ENCODE measurements at places on chromosomes 2 and 18. TPM values are rescaled to one million over a fixed set of nuclear protein-coding genes. Genes with fewer than 3 reads are reported as not detected.

DNA sequence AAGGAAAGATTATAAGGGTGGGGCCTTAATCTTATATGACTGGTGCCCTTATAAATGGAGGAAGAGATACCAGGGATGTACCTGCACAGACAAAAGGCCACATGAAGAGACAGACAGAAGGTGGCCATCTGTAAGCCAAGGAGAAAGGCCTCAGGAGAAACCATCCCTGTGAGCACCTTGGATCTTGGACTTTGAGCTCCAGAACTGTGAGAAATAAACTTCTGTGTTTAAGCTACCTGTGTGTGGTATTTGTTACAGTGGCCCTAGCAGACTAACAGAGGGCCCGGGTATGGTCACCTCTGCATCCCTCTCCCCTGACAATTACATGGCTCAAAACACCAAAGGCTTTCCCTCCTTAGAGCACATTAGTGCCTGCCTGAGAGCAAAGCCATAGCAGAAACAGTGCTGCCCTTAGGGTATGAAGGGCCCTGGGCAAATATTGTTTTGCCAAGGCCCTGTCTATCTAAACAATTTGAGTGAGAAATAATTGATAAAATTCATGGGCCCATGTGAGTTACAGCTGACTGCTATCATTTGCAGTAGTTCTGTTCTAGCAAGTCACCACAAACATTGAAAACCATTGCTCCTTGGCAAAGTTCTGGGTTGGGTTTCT lies 109.3 kb upstream of the MYCN start:
- H3K4me3 ChIP-seq: no peak overlapping the region
- H3K4me1 ChIP-seq: no peaks in the 10 kb centered on the region
- no peak overlapping the region for H3K27ac ChIP-seq
- peaks cover 37% of the 10 kb centered on the region for H3K27me3 ChIP-seq

KCNIP3 gene
- 0.82 TPM for total RNA-seq

- no peaks in the 10 kb centered on the region for H3K27me3 ChIP-seq
- no peaks in the 10 kb centered on the region for H3K36me3 ChIP-seq
- no peak overlapping the region for H3K27ac ChIP-seq
- no peak overlapping the region for H3K4me3 ChIP-seq
Observed at GRCh38 chr2:119198240-119198840, 25.3 kb upstream of the STEAP3 start.

GRCh38 chr2:195662138-195662537 lies 5.1 kb downstream of the SLC39A10 start:
- H3K27ac ChIP-seq: no peak overlapping the region
- H3K4me3 ChIP-seq: no peak overlapping the region
- no peak for DNase-seq
- peaks cover 11% of the 10 kb centered on the region for H3K4me1 ChIP-seq
- H3K27me3 ChIP-seq: peaks cover 4% of the 10 kb centered on the region

CIDEA gene
- total RNA-seq: not detected

COL3A1 gene
- total RNA-seq: not detected

DNA sequence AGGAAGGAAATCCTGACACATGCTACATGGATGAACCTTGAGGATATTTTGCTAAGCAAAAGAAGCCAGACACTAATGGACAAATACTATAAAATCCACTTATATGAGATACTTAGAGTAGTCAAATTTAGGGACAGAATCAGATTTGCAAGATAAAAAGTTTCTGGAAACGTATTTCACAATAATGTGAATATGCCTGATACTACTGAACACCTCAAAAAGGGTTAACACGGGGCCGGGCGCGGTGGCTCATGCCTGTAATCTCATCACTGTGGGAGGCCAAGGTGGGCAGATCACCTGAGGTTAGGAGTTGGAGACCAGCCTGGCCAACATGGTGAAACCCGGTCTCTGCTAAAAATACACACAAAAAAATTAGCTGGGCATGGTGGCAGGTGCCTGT lies 1.7 kb upstream of the RMC1 start:
- H3K4me1 ChIP-seq: no peaks in the 10 kb centered on the region
- no peak for DNase-seq
- H3K4me3 ChIP-seq: no peak overlapping the region
- no peak overlapping the region for H3K27ac ChIP-seq

DNA sequence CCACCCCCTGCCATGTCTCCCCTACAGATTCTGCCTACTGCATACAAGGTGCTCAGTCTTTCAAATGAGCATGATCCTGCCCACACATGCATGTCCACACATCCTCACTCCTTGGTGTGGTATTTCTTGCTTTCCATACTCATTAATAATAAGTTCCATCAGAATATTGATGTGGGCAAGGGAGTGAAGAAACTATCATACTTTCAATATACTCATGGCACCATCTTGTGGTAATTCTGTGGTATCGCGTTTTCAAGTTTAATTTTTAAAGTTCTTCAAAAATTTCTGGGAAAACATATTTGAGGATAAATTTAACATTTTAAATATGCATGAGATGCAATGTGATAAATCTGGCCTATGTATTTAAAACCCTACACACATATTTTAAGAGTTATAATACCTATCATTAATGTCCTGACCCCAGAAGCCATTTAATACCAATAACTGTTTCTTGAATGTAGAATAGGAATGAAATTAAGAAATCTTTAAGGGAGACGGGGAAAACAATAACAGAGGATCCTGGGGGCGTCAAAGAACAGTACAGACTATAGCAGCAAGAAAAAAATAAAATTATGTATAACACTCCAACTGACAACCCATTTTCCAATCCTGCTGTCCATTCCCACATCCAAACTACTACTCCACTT lies 110.1 kb downstream of the ZNF385B start:
- H3K27me3 ChIP-seq: no peaks in the 10 kb centered on the region
- DNase-seq: no peak
- no peaks in the 10 kb centered on the region for H3K4me1 ChIP-seq
- H3K4me3 ChIP-seq: no peak overlapping the region
- no peak overlapping the region for H3K27ac ChIP-seq
- H3K36me3 ChIP-seq: no peaks in the 10 kb centered on the region

ADAM23 gene
- 18.1 TPM for total RNA-seq

Data from endodermal cell (in vitro differentiated cells).